A549 treated with RU486 at 1 μM for 4 hours (cell line): ENCODE measurements at places on chromosomes 4 and X. TPM values are rescaled to one million over a fixed set of nuclear protein-coding genes. Genes with fewer than 3 reads are reported as not detected.

VMA21 gene
- 18.8 to 26.2 TPM (median 22.4 TPM) in 5 replicates for total RNA-seq

NCAPG gene
- 12.6 to 29.4 TPM (median 26.2 TPM) in 5 replicates for total RNA-seq

ADGRL3 gene
- 0.02 to 0.05 TPM (median 0.02 TPM) in 3 of 5 replicates, not detected in the others for total RNA-seq

MAGIX gene
- total RNA-seq: 1.7 to 3.4 TPM (median 2.5 TPM) in 5 replicates
